ENCODE measurements at places on chromosomes 16 and 17. TPM values are rescaled to one million over a fixed set of nuclear protein-coding genes. Genes with fewer than 3 reads are reported as not detected.

Gene WNT9B
- 2.1 TPM for polyA plus RNA-seq

Gene SLC25A10
- 14.1 TPM for polyA plus RNA-seq

Gene MYH13
- not detected for polyA plus RNA-seq

Gene SYNRG
- polyA plus RNA-seq, result 33.6 TPM

Gene COX6A2
- 1.0 TPM for polyA plus RNA-seq

Gene ANKRD40CL
- not detected for polyA plus RNA-seq

Gene P3H4
- 35.5 TPM for polyA plus RNA-seq

Gene AOC3
- polyA plus RNA-seq, result 3.0 TPM

Gene PRAC2
- polyA plus RNA-seq, result not detected

Gene CCL5
- polyA plus RNA-seq, result 0.96 TPM

Gene SKAP1
- polyA plus RNA-seq, result 32.3 TPM

Gene MPV17L
- polyA plus RNA-seq, result 10.9 TPM

Gene KRTAP9-2
- polyA plus RNA-seq, result not detected

Gene AGRP
- 0.56 TPM for polyA plus RNA-seq

Gene KRT23
- 0.56 TPM for polyA plus RNA-seq

Gene SMIM22
- 1.4 TPM for polyA plus RNA-seq

Gene NPIPB13
- 32.5 TPM for polyA plus RNA-seq

Gene CLDN9
- polyA plus RNA-seq, result 0.36 TPM

Gene TBC1D26
- 0.41 TPM for polyA plus RNA-seq

Gene CES4A
- 18.5 TPM for polyA plus RNA-seq

Gene ERN1
- polyA plus RNA-seq, result 5.6 TPM

Gene KRT28
- not detected for polyA plus RNA-seq

Gene IRX3
- 14.4 TPM for polyA plus RNA-seq

Gene RFWD3
- 12.6 TPM for polyA plus RNA-seq

Gene TM4SF5
- polyA plus RNA-seq, result not detected

Gene IRX6
- polyA plus RNA-seq, result 0.78 TPM
